ENCODE measurements at places on chromosomes 5 and 9.

GRCh38 chr9:72971411-72971810, 18.6 kb upstream of the ALDH1A1 start:
- DNase-seq: no peak

DNA sequence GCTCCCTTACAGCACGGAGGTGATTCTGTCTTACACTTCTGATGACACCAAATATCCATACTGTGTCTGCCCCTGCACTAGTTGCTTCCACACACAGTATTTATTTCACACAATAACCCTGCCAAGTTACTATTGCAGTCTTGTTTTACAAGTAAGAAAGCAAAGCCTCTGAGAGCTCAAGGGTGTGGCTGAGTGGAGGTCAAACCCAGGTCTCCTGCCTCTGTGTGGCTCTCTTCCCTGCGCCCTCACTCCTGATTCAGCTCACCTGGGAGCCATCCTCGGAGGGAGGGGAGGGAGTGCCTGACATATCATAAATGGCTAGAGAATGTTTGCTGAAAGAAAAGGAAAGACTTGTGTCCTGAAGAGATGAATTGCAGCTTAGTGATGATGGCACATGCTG, 41.0 kb downstream of the MVB12B start:
- DNase-seq: no peak

GRCh38 chr9:105333076-105333475, 88.6 kb downstream of the SLC44A1 start:
- peak; percentile 22 for DNase-seq

- no peak for DNase-seq
Observed at GRCh38 chr5:133898440-133898839, 70.0 kb downstream of the C5orf15 start.

- DNase-seq: no peak
Observed at GRCh38 chr9:34465468-34465867, 6.9 kb downstream of the DNAI1 start.

- no peak for DNase-seq
Observed at GRCh38 chr5:138874241-138874640, 894 bp downstream of the LRRTM2 start.

- DNase-seq: peak; percentile 13
Observed at GRCh38 chr5:180105827-180106312, 34.3 kb upstream of the RNF130 start.

DNA sequence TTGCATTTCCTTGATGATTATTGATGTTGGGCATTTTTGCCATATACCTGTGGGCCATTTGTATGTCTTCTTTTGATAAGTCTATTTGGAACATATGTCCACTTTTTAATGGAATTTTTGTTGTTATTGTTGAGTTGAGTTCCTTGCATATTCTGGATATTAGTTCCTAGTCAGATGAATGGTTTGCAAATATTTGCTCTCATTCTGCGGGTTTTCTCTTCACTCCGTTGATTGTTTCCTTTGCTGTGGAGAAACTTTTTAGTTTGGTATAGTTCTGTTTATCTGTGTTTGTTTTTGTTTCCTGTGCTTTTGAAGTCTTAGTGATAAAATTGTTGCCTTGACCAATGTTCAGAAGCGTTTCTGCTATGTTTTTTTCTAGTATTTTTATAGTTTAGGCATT, 13.0 kb downstream of the OSMR start:
- no peak for DNase-seq

- DNase-seq: no peak
Observed at GRCh38 chr9:135117281-135117680, 29.8 kb downstream of the OLFM1 start.

- no peak for DNase-seq
Observed at GRCh38 chr9:110526426-110526825, 53.1 kb downstream of the SVEP1 start.

- no peak for DNase-seq
Observed at GRCh38 chr5:153767221-153768188, 271.2 kb downstream of the FAM114A2 start.

DNA sequence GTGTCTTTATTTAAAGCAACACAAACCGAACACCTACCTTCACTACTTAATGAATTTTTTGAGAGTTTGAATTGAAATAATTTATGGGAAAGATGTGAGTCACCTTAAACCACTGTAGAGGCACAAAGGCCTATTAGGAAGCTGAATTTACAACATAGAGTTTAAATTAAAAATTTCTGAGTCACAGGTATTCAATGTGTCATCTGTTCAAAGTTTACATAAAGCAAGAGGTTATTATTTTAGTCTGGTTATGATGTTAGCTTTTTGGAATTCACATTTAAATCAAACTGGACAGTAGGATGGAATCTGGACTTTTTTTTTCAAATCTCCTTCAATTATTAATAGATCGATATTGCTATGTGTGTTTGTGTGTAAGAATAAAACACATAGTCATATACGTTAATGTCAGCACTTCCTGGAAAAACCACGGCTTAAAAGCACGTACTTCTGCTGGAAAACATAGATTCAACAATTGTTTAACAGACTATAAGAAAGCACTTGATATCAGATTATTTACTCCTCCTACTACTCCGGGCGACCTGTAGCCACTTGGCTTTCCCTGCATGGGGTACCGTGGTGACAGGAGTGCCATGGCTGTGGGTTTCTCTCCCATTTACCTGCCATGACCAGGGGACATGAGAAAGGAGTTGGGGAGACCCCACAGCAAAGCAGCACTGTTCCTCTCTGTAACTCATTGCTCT, 638.6 kb downstream of the SEMA5A start:
- peak; percentile 13 for DNase-seq

- DNase-seq: no peak
Observed at GRCh38 chr9:108760841-108761240, 94.9 kb downstream of the ACTL7B start.
